Aorta (tissue), 5 donors: ENCODE measurements at places on chromosomes 5 and 9. TPM values are rescaled to one million over a fixed set of nuclear protein-coding genes. Genes with fewer than 3 reads are reported as not detected.

The AK8 gene
- 0.71 TPM for total RNA-seq

The TCF7 gene
- total RNA-seq, result 4.4 TPM

The FOXD4L6 gene
- not detected for total RNA-seq

The SNX2 gene
- total RNA-seq, result 93.8 TPM

The MRPL50 gene
- 8.9 TPM for total RNA-seq

GRCh38 chr5:74552101-74552500 lies 88.4 kb downstream of the ENC1 start:
- DNase-seq, result no peak

DNA sequence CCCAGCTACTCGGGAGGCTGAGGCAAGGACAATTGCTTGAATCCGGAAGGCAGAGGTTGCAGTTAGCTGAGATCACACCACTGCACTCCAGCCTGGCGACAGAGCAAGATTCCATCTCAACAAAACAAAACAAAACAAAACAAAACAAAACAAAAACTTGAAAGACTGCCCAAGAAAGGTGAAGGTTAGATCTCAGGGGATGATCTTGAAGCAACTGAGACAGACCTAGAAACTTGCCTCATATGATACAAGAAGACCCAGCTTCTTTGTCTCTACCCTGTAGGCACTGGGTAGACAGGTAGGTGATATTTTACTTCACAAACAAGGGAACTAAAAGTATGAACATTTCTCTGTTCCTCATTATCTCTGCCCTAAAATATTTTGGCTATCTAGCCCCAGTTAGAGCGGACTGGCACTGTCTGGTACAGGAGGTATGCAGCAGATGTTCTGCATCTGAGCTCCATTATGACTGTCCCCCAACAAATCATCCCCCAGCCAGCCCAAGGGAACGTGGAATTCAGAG lies 26.3 kb upstream of the SHOC1 start:
- no peak for DNase-seq

GRCh38 chr5:22070186-22070728 lies 782.9 kb downstream of the CDH12 start:
- DNase-seq, result no peak

DNA sequence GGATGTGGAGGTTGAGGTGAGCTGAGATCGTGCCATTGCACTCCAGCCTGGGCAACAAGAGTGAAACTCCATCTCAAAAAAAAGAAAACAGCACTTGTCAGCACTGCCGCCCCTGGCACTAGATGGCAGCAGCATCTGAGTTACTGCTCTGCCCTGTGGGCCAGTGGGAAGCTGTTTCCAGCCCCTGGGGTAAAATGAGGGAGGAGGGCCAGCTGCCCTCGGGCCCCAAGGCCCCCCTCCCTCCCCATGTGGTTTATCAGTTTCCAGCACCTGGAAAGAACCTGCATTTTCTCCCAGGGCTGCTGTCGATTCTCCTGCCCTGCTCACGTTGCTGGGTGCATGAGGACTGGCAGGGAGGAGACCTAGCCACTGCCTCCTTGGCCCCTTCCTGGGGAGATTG lies 13.2 kb upstream of the CEL start:
- no peak for DNase-seq

GRCh38 chr9:129140397-129141065 lies 29.3 kb downstream of the PTPA start:
- DNase-seq, result no peak
